ENCODE measurements at places on chromosomes 5 and 9.

DNA sequence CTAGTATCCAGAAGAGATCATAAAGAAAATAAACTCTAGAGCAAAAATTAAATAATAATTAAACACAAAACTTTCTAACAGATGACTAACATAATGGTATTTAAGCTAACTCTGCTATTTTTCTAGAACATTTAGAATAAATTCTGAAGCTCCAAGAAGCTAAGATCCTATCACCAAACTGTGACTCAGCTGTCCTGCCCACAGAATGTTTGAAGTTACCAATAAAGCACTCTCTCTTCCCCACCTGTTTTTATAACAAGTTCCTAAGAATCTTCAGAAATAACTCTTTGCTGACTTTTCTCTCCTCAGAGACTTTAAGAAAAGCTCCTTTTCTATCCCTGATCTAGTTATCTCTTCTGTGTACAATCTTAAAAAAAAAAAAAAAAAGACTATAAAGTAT lies 6.0 kb upstream of the EFNA5 start:
- DNase-seq, result no peak

DNA sequence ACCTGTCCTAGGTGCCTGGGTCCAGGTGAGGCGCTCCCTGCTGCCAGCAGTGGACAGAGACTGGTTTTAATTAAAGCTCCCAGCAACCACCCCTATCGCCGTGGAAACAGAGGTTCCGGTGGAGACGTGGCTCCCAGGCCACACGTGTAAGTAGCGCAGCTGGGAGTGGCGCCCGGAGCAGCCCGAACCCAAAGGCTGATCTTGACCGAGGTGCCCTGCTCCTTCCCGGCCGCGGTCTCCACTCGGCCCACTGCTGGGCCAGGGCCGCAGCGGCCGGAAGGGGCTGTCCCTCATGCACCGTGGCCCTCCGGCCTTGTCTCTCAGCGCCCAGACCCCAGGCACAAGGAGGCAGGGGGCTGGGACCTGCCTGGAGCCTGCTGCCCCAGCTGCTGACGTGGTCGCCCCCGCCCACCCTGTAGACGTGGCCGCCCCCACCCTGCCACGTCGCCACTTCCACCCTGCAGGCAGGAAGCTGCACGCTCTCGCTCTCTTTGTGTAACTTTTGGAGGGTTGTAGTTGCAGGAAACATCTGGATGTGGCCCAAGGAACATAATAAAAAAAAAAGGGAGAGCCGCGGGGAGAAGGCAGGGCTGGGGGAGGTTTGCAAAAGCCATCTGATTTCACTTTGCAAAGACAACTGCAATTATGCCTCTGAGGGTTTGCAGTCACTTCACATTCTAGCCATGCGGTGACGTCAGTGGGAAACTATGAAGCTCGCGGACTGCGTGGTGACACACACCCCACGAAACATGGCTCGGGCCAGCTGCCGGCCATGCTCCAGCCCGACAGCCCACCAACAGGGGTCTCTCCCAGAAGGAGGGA lies 129.9 kb downstream of the RXRA start:
- peak; percentile 95 for DNase-seq

DNA sequence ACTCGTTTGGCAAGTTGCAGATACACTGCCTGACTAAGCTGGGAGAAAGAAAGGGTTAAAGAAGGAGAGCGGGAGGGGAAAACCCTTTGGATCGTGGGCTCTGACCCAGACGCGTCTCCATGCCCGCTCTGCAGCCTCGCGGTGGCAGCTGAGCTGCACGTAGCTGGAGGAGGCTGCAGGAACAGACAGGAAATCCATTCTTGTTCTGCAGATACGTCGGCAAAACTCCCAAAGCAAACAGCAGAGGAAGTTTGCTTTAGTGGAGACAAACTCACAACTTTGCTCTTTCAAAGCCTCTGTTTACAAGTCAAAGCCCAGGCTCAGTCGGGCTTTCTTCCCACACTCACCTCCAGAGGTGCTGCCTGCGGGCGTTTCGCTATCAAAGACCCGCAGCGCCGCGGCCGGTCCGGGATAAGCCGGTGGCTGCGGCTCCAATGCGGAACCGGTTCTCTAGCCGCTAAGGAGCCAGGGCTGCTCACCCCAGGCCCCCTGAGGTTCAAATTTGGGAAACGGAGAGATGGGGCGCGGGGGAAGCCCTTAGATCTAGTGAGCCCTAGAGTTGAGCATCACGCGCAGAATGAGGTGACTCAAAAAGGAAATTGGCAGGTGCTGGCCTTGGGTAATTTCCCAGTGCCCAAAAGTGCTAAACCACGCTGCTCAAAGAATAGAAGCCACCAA lies 60.7 kb downstream of the MAT2B start:
- no peak for DNase-seq

- DNase-seq, result no peak
These were observed 27.0 kb downstream of the TLE4 start for GRCh38 chr9:79598562-79599345.

- DNase-seq, result no peak
These were observed at the start of gene ADCY2 for GRCh38 chr5:7395947-7396712. TSS of gene ADCY2 (plus strand) at chr5:7396138. CDS start at chr5:7396297, 159 bp downstream.

GRCh38 chr9:21576331-21577189 lies 94.4 kb upstream of the IFNE start:
- no peak for DNase-seq

DNA sequence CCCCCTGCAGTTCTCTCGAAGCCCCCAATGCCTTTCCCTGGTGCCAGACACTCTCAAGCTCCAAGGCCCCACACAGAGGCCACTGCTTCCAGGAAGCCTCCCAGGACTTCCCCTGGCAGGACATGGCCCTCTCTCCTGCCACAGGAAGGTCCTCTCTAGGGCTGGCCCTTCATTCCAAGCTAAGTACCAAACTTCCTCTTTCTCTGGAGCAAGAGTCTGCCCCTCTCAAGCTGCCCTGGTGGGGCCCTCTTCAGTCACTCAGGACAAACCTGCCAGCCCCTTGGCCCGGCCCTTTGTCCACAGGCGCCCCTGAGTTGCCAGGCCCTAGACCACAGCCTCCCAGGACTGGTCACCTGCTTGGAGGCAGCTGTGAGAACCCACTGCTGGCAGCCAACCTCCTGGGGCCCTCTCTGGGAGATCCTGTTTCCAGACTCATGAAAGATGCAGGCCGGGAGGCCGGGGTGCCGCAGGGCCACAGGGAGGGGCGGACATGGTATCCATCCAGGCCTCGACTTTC lies 6.6 kb downstream of the NINJ1 start:
- no peak for DNase-seq

DNA sequence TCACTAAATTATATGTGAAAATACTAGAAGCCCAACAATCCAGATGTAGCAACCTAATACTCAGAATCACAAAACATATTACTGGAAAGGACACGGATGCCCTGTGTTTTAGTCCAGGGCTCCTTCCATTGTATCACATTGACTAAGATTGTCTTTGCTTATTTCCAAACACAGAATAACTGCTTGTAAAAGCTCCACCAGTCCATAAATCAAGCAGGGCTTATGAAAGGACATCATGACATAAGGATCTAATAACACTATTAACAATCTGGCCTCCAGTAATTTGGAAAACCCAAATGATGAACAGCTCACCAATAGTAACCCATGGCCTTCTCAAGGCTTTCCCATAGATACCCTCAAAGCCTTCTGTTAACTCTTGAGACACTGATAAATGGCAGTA lies 39.8 kb downstream of the WDR41 start:
- DNase-seq, result no peak

DNA sequence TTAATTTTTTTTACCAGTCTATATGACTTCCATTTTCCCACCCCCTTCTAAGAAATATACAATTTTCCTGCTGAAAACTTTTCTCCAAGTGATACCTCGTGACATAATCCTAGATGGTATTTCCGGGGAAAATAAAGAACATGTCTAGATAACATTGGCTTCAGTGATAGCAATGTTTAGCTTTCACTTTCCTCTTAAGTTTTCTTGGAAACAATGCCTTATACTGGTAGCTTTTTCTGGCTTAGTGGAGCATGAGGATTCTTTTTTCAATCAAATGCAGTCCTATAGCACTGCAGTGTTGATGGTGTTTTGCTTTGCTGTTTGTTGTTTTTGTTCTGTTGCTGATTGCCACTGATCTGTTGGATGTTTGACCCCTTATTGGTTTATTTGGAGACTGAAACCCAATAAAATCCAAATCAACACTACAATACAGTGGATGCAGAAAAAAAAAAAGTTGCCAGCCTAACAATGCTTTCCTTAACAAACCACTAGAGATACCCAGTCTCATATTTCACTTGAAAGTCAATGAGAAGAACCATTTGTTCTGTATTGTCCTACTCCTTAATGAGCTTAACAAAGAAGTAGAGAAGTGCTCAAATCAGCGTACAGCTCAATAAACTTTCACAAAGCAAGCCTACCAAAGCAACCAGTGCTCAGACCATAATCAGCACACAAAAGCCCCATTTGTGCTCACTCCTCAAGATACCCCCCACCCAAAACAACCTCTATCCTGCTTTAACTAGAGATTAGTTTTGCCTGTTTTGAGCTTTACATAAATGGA lies 74.2 kb upstream of the GRAMD2B start:
- no peak for DNase-seq

DNA sequence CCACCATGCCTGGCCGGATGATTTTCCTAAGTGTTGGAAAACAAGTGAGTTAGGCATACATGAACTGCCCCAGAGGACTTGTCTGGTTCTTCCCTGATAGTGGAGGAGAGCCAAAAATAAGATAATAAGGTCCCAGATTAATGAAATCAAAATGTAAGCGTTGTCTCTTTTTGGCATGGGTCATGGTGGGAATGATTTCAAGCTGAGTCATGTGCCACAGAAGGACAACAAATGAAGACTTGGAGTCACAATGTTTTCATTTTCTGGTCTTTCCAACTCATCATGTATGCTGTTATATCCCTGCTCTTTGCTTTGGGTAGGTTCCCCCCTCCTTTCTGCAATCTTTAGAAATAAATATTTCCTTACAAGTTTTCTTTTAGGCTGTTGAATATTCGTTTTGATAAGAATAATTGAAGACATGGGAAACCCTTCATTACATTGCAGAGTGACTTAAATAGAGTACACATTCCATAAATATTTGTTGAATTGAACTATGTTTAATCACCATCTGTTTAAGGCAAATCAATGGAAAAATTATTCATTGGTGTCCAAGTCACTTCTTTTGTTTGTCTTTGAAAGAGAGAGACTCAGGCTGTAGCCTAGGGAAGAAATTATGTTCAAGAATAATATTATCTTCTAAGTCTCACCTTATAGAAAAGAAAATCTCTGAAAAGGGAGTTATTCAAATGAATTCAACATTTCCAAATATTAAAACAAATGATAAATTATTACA lies 196.3 kb downstream of the CSNK1G3 start:
- no peak for DNase-seq

DNA sequence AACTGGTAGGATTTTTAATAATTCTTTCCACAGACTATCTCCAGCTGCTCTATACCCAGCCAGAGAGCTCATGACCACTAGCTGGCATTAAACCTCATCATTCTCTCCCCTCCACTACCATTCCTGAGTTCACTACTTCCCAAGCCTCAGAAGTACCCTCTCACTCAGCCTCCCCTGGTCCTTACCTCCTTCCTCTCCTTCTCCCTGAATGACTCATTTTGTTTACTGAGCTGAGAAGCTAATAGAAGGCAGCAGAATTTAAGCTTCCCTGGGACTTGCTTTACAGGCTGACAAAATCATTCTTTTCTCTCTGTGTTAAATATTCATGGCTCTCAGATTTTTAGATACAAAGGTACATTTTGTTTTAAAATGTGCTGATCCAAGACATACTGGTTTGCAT lies 305.4 kb downstream of the TLR4 start:
- no peak for DNase-seq

GRCh38 chr5:32721626-32722025 lies 10.5 kb downstream of the NPR3 start:
- DNase-seq, result no peak

DNA sequence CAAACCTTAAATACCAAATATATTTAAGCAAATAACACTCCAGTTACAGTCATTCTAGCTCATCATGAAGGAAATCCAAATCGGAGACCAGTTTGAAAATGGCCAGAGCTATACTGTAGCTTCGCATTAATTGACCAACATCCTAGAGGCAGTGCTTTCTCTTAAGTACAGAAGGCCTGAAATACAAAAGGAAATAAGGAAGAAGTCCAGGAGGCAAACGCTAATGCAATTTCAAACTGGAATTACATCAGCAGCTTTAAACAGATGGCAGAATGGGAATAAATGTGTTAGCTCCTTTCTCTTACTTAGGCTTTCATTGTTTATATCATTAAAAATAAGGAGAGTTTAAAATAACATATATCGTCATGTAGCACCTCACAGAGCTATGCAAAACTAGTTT lies 197.0 kb downstream of the SEC61B start:
- DNase-seq, result no peak

DNA sequence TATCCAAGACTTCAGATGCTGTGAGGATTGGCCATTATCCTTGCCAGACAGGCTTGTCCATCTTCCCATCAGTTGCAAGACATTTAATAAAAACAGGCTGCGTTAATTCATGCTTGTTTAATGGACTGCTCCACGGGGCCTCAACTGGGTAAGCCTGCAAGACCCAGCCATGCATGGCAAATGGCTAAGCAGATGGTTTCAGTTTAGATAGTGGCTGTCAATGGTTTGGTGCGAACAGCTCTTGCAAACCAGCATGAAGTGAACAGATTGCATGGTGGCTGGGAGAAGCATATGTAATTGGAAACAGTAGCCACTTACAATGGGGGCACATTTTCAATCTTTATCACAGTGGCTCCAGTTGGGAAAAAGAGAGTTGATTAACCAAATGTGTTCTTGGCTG lies 628.2 kb upstream of the KLF4 start:
- no peak for DNase-seq

DNA sequence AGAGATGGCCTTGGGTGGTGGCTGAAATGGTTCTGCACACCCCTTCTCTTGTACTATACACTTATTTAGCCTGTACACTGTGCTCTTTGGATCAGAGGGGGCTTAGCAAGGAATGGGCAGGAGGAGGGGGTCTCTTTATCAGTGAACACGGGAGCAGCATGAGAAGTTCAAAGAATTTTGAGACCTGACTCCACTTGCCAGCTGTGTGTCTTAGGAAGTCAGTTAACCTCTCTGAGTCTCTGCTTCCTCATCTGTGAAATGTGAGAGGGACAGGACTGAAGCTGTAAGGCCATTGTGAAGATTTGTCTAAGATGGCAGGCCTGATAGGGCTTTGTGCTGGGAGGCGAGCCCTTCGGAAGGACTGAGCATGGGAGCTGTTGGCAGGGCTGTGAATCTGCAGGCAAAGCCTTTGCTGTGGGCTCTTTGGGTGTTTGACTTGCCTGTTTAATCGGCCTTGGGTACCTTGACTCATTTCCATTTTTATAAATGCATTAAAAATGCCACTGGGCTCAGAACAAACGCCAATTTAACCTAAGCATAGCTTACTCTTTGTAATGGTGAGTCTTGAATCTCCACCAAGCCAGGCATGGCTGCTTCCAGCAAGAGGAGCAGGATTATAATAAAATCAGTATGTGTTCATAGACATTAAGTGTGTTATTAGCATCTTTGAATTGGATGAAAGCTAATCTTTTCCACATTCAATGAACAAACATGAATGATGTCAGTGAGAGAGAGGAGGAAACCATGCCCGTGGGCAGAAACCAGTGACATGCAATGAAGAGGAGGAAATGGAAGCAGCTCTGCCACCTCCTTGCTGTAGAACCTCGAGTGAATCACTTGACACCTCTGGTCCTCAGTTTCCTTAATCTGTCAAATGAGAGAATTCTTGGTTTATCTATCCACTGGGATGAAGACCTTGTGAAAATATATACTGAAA lies 89.4 kb downstream of the MACROH2A1 start:
- DNase-seq, result peak; percentile 27

- no peak for DNase-seq
These were observed 4.0 kb upstream of the CLIC3 start for GRCh38 chr9:137000177-137000930.

- no peak for DNase-seq
These were observed 360.2 kb downstream of the HCN1 start for GRCh38 chr5:45335978-45336377.

- DNase-seq, result no peak
These were observed 388.2 kb downstream of the PRR16 start for GRCh38 chr5:120852222-120852860.
